Trophoblast cell (in vitro differentiated cells and primary cell): ENCODE measurements at places on chromosomes 2 and 18.

GRCh38 chr2:166388481-166389070 lies 12.8 kb upstream of the SCN9A start:
- no peaks in the 10 kb centered on the region for H3K27me3 ChIP-seq
- DNase-seq: no peak
- no peaks in the 10 kb centered on the region for H3K36me3 ChIP-seq
- no peaks in the 10 kb centered on the region for H3K4me1 ChIP-seq

- H3K4me1 ChIP-seq: peaks cover 5% of the 10 kb centered on the region
- DNase-seq: no peak
- no peaks in the 10 kb centered on the region for H3K36me3 ChIP-seq
- H3K27ac ChIP-seq: no peak overlapping the region
- no peak overlapping the region for H3K4me3 ChIP-seq
These were observed 30.6 kb upstream of the CEP68 start for GRCh38 chr2:65025453-65026123.

- no peak overlapping the region for H3K27ac ChIP-seq
- H3K4me1 ChIP-seq: peaks cover 29% of the 10 kb centered on the region
- no peaks in the 10 kb centered on the region for H3K36me3 ChIP-seq
- H3K4me3 ChIP-seq: no peak overlapping the region
These were observed 2.2 kb downstream of the ONECUT2 start for GRCh38 chr18:57437402-57437765.

DNA sequence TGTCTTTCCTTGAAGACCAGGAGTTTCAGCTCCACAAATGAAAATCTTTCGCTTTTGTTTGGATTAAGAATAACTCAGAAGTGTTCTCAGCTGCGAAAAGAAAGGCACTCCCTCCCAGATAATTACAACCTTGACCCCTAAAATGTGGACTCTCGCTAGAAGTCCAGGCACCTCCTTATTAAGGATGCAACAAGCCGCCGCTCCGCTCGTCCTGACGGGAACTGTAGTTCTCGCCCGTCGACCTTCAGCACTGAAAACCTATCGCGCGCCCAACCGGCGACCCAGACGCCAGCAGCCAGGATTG lies 559 bp downstream of the IMMT start:
- H3K27me3 ChIP-seq: no peaks in the 10 kb centered on the region
- peak overlapping the region; percentile 92 for H3K4me3 ChIP-seq
- DNase-seq: no peak
- H3K27ac ChIP-seq: peak overlapping the region; percentile 99
- no peaks in the 10 kb centered on the region for H3K36me3 ChIP-seq
- peaks cover 5% of the 10 kb centered on the region for H3K4me1 ChIP-seq

DNA sequence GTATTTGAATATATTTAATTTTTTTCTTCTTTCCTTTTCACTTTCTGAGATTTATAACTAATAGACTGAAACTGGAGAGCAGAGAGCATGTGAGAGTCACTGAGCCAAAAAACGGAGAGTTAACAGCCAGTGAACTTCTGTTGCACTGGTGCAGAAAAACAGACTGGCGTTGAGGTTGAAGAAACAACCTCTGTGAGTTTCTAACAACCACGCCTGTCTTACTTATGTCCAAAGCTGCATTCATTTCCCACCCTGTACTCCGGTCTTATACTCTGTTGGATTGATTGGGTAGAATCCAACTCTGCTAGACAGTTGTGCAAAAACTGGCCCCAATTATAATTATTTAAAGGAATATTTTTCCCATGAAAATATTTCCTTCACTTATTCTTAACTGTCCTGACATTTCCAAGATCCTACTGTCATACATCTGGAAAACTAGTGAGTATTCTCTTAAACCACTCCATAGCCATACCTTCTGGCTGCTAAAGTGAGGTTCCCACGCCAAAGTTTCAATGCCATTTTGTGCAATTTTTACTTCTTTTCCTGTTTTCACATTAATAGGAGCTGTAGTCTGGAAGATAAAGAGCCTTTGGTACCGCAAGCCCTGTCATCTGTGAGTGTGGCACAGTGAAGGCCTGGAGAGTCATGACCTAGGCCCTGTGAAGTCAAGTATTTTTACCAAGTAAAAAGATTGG lies 9.4 kb downstream of the CYP1B1 start:
- no peak overlapping the region for H3K27ac ChIP-seq
- no peaks in the 10 kb centered on the region for H3K36me3 ChIP-seq
- H3K27me3 ChIP-seq: no peaks in the 10 kb centered on the region
- DNase-seq: no peak

- H3K4me1 ChIP-seq: peaks cover 21% of the 10 kb centered on the region
- peaks cover 31% of the 10 kb centered on the region for H3K36me3 ChIP-seq
- no peak for DNase-seq
- no peak overlapping the region for H3K27ac ChIP-seq
- H3K27me3 ChIP-seq: no peaks in the 10 kb centered on the region
- H3K4me3 ChIP-seq: no peak overlapping the region
These were observed 7.8 kb downstream of the FOSL2 start for GRCh38 chr2:28400419-28400818.

DNA sequence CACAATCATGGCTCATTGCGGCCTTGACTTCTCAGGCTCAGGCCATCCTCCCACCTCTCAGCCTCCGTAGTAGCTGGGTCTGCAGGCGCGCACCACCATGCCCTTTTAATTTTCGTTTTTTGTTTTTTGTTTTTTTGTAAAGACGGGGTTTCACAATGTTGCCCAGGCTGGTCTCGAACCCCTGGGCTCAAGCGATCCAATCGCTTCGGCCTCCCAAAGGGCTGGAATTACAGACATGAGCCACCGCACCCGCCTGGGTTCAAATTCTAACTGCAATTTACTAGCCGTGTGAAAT lies 12.3 kb upstream of the DCTN1 start:
- DNase-seq: no peak
- no peaks in the 10 kb centered on the region for H3K36me3 ChIP-seq
- peaks cover 3% of the 10 kb centered on the region for H3K4me1 ChIP-seq
- H3K27ac ChIP-seq: no peak overlapping the region
- no peak overlapping the region for H3K4me3 ChIP-seq
- H3K27me3 ChIP-seq: no peaks in the 10 kb centered on the region

DNA sequence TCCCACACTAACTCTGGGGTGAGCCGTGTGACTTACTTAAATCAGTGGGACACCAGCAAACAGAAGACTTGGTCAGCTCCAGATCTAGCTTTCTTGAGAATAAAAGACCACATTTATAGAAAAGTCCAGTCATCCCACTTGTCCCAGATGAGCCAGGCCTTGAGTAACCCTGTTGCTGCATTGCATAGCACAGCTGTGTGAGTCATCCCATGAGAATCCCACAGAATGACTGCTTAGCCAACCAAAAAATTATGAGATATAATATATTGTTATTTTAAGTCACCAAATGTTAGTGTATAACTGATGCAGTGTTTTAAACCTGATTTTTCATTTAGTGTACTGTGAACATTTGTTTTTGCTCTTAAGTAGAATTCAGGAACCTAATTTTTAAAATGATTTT lies 94.2 kb upstream of the FSHR start:
- H3K4me3 ChIP-seq: no peak overlapping the region
- H3K4me1 ChIP-seq: no peaks in the 10 kb centered on the region
- no peak overlapping the region for H3K27ac ChIP-seq

GRCh38 chr2:193985272-193985671 lies 1671.8 kb upstream of the SLC39A10 start:
- no peak overlapping the region for H3K4me3 ChIP-seq
- no peak for DNase-seq
- no peaks in the 10 kb centered on the region for H3K4me1 ChIP-seq
- H3K27ac ChIP-seq: no peak overlapping the region
- no peaks in the 10 kb centered on the region for H3K27me3 ChIP-seq
